Stimulated activated CD8-positive, alpha-beta memory T cell treated with anti-CD3 and anti-CD28 coated beads, Interleukin-4, amount 100 ng/mL, for 1 hour (primary cell): ENCODE measurements at places on chromosomes 4 and X.

DNA sequence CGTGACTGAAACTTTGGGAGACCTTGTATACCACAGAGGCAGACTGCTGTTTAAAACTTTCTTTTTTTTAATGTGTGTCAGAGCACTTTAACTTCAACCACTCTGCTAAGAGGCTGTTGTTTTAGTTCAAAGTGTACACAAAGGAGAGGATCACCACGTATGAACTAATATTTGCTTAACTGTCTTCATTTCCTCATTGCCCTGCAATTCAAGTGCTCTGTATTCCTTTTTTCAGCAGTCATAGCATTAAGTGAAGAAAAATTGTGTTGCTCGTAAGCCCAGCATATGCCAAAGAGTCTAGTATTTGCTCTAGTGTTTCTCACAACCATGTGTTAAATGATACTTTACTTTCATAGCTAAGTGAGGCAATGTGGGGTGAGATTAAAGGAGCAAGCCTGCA lies 63.0 kb upstream of the HHIP start:
- DNase-seq, result no peak

- DNase-seq, result no peak
These were observed 432.4 kb downstream of the DMD start for GRCh38 chrX:32778965-32779364.

DNA sequence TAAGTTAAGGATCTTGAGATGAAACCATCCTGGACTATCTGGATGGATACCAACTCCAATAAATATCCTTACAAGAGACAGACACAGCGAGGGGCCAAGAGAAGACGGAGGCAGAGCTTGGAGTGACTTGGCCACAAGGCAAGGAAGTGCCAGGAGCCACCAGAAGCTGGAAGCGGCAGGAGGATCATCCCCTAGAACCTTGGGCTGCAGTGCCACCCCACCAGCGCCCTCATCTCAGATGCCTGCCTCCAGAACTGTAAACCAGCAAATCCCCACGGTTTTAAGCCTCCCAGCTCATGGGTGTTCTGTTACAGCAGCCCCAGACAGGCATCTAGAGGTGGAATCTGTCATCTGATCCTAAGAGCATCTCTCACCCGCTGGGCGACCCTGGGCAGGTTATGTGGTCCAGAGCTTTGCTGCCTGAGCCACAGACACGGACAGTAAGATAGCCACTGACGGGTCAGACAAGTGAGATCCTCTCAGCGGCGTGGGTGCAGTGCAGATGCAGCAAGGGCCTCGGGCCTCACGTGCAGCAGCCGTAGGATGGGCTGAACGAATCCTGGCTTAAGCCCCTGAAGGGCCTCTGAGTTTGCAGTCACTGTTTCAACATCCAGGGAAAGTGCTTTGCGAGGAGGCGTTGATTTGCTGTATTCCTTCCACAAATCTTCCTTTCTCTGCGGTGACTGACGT lies 25.1 kb upstream of the MXD4 start:
- DNase-seq, result no peak

- no peak for DNase-seq
These were observed 59.1 kb downstream of the FBXW7 start for GRCh38 chr4:152476796-152477195.

- DNase-seq, result no peak
These were observed 63.4 kb downstream of the LCORL start for GRCh38 chr4:17958181-17958580.

DNA sequence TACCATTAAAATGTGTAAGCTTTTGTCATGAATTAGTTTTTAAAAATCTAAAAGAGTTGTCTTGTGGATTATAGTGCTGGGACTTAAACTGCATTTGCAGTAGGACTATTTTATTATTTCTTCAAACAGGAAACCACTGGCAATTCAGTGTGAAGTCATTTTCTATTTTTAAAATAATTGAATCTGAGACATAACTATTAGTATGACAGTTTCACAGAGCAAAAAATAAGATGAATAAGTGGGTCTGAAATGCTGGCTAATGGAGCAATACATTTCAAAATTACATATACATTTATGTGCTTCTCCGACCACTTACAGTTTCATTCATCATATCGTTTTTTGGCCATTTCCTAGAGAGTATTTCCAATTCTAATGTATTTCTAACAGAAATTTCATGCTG lies 75.3 kb upstream of the RAPGEF2 start:
- no peak for DNase-seq

- DNase-seq, result no peak
These were observed 95.0 kb upstream of the UBQLN2 start for GRCh38 chrX:56468441-56468840.
